ENCODE measurements at places on chromosomes 3 and 15. TPM values are rescaled to one million over a fixed set of nuclear protein-coding genes. Genes with fewer than 3 reads are reported as not detected.

GRCh38 chr15:94041746-94042145, 189.6 kb upstream of the MCTP2 start:
- DNase-seq = no peak

The UNC13C gene
- total RNA-seq = not detected

DNA sequence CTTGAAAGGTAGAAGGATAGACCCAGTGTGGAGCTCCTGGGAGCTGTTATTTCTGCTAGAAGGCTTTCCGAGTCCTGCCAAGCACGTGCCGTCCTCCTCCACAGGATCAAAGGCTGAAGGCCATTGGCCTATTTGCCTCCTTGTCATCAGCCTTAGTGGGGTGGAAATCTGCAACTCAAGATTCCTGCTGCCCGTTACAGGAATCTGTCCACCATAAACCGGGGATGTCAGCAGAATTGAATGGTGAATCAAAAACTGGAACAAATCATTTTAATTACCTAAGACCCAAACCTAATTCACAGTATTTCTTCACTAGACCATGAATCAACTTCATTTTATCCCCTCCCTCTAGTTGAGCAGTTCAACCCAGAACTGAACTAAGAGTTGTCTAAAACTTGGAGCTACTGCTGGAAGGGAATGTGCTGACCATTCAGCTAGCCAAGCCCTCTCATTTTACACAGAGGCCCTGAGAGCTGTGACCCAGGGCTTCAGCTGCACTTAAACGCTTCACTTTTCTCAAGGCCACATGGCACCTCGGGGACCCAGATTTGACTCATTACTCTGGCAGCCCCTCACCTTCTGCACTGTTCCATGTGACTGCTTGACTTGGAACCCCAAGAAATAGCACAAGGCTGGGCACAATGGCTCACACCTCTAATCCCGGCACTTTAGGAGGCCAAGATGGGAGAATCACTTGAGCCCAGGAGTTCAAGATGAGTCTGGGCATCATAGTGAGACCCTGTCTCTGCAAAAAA, 36.8 kb upstream of the KIF23 start:
- DNase-seq = no peak

GRCh38 chr3:118863731-118864322, 170.8 kb downstream of the IGSF11 start:
- no peak for DNase-seq

DNA sequence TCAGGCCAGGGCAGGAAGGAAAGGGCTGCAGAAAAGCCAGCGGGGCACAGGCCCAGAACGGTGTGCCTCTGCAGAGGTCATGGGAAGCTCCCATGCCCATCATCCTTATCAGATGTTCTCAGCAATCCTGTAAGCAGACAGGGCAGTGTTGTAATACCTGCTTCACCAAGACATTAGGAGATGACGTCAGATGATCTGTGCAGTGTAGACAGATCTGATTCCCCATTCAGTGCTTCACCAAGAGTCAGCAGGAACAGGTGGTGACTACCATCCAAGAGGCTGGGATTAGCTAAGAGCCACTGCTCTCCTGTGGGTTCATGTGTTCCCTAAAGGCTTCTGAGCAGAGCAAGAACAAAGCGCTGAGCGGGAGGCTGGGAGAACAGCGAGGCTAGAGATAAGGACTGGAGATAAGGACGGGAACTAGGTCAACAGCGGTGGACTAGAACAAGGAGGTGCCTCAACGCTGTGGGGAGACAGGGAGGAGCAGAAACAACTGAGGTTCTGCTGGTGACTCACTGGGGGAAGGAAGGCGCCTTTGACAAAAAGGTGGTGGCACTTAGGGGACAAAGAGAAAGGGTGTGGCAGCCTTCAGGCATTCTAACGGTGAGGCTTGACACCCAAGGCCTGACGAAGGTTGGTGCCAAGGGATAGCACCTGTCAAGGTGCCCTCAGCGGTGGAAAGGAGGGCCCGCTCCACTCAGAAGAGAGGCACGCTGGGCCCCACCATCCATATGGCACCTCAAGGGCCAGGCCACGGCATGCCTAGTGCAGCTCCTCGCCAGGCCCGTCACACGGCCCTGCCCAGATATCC, 28.4 kb downstream of the CCDC12 start:
- DNase-seq = no peak

DNA sequence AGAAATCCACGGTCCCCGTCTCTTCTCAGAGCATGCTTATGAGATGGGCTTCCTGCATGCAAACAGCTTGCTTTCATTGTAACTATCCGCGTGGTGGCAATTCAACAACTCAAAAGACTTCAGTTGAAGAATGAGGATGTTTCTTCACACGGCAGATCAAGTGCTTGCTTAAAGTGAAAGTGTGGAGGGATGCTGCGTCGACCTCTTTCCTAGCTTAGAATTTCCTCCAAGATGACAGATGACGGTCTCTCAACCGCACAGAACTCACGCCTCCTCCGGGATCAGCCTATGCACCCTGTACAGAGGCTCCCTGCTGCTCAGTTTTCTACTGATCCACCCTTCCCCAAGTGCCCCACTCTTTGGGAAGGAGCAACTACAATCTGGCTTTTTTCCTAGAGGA, 47.8 kb downstream of the PCSK6 start:
- no peak for DNase-seq

The ALCAM gene
- total RNA-seq = 21.3 TPM

The FMN1 gene
- total RNA-seq = 1.3 TPM

GRCh38 chr3:108388136-108389132, 92.1 kb downstream of the HHLA2 start:
- no peak for DNase-seq

DNA sequence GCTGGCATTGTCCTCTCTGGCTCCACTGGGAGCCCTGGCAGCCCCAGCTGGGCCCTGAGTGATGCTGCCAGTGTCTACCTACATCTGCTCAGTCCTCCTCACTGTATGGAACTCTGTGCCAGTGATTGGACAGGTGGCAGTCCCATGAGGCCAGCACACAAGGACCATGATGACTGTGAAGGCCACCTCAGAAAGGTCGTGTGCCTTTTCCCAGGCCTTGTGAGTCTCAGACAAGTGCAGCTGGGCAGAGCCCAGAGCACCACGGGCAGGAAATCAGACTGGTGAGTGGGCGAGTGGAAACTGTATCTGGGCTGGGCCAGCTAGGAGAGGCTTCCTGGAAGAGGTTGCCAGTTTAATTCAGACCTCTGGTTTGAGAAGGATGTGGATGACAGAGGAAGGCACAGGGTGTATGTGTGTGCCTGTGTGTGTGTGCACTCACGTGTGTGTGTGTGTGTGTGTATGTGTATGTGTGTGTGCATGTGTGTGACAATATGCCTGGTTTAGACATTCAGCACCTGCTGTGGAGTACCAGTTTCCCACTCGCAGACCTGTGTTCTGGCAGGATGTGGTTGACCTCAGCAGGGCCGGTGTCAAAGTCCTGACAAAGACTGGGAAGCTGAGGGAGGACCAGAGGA, 7.0 kb downstream of the MAPKAPK3 start:
- no peak for DNase-seq

- no peak for DNase-seq
These were observed 232.0 kb downstream of the ZBBX start for GRCh38 chr3:167148136-167148535.

GRCh38 chr15:48358229-48359152, 27.3 kb downstream of the DUT start:
- DNase-seq = no peak

The GREM1 gene
- total RNA-seq = 5.1 TPM

DNA sequence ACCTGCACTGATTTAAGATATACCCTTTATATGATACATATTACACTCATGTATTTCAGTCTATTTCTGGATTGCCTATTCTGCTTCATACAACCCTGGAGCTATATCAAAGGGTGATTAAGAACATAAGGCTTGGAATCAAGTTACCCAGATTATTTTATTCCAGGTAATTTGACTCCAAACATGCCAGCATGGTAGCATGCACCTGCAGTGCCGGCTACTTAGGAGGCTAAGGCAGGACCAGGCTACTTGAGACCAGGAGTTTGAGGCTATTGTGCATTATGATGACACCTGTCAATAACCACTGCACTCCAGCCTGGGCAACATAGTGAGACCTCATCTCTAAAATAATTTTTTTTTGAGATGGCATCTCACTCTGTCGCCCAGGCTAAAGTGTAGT, 50.4 kb upstream of the NEO1 start:
- no peak for DNase-seq

The DPPA2 gene
- total RNA-seq = not detected

GRCh38 chr3:134013280-134013679, 16.4 kb downstream of the SLCO2A1 start:
- no peak for DNase-seq

DNA sequence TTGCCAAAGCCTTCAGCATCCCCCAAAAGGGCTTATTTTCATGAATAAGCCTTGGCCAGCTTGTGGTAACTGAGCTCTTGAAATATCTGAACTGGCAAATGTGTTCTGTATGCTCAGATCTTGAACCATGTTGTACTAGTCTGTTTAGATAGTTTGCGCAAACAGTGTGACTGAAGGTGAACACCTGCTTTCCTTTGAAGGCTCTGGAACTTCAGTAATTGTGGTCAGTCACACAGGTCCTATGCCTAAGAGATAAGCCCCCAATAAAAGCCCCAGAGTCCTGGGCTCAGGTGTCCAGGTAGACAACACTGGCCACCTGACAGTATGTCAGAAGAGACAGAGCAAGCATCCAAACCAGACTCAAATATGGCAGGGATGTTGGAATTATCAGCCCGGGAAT, 5.4 kb downstream of the TUBGCP5 start:
- no peak for DNase-seq

DNA sequence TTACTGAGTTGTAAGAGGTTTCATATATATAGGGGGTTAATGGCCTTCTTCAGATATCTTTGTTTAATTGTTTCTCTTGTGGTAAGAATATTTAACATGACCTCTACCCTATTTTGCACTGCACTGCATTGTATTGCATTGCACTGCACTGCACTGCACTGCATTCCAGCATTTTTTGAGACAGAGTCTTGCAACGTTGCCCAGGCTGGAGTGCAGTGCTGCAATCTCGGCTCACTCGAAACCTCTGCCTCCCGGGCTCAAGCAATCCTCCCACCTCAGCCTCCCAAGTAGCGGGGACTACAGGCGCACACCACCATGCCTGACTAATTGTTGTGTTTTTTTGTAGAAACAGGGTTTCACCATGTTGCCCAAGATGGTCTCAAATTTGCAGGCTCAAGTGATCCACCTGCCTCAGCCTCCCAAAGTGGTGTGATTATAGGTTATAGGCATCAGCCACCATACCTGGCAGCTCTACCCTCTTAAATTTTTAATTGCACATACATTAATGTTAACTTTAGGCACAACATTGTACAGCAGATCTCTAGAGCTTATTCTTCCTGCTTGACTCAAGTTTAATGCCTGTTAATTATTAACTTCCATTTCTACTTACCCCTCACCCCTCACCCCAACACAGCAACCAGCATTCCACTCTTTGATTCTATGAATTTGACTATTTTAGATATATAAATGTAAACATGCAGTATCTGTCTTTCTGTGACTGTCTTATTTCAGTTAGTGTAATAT, 38.4 kb downstream of the NEDD4 start:
- no peak for DNase-seq

DNA sequence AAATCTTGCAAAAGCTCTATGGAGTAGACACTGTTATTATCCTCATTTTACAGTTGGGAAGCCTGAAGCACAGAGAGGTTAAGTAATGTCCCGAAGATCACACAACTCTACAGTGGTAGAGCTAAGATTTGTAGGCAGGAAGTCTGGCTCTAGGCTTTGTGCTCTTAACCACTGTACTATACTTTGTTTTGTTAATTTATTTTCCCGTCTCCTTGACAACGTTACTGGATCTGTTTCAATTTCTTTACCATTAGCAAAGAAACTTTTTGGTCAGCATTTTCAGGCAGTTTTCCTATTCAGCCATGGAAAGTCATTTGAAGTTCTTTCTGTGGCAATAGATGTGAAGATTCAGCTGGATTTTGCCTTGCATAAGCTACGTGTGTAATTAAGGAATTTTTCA, 51.7 kb downstream of the OTOL1 start:
- DNase-seq = no peak

DNA sequence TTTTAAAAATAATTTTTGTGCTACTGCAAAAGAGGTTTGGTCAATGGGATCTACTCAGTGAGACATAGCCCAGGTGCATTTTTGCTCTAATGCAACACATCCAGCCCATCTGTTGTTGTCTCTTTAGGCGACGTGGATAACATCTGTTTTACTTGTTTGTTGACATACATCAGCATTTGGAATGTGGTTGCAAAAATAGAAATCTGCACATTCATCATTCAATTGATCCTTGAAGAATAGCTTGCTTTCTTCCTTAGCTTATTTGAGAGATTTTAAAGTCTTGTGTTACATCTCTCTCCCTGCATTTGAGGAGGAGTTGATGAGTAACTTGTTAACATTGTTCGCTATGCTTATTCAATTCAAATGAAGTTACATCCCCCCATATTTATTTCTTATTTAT, 1202.3 kb downstream of the NSUN3 start:
- no peak for DNase-seq

The IL17RE gene
- 8.5 TPM for total RNA-seq

The TGM5 gene
- not detected for total RNA-seq

GRCh38 chr15:91965501-91966193, 112.1 kb downstream of the SLCO3A1 start:
- DNase-seq = no peak

- no peak for DNase-seq
These were observed 69.8 kb downstream of the CD200R1L start for GRCh38 chr3:112776836-112777235.

GRCh38 chr3:175266478-175266877, 407.3 kb downstream of the NAALADL2 start:
- no peak for DNase-seq

- DNase-seq = no peak
These were observed 392.4 kb downstream of the EDEM1 start for GRCh38 chr3:5579946-5580345.

DNA sequence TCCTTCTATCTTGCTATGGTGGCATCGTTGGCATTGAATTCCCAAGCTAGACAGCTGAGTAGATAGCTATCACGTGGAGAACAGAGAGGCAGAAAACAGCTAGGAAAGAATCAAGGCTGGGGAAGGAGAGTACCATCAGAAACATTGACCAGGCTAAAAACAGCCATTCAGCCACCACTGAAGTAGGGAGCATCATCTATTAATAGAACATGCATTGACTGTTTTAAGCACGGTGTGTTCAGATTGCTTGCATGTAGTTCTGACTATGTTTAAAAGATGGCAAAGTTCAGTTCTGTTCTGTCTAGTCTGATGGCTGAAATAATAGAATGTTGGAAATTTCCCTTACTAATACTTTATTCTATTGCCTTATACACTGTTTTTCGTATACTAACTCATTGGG, 413.0 kb downstream of the GABRB3 start:
- DNase-seq = no peak

DNA sequence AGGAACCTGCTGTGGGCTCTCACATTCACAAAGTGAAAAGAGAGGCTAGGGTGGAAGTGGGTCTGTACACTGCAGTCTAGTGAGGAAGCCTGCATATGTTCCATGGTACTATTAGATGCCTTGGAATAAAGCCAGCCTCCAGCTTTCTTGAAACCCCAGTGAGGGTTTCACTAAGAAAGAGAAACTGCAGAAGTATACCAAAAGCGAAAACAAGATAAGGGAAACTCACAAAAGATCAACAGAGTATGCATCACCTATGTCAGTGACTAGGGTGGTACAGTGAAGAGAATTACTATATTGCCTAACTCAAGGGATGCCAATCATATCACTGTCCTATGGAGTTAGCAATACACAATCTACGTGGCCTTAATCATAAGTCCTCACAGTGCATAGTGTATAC, 212.5 kb upstream of the GADL1 start:
- no peak for DNase-seq

Measured in uterus (tissue), 4 donors.